Activated naive CD4-positive, alpha-beta T cell (primary cell): ENCODE measurements at places on chromosomes 1 and 21.

DNA sequence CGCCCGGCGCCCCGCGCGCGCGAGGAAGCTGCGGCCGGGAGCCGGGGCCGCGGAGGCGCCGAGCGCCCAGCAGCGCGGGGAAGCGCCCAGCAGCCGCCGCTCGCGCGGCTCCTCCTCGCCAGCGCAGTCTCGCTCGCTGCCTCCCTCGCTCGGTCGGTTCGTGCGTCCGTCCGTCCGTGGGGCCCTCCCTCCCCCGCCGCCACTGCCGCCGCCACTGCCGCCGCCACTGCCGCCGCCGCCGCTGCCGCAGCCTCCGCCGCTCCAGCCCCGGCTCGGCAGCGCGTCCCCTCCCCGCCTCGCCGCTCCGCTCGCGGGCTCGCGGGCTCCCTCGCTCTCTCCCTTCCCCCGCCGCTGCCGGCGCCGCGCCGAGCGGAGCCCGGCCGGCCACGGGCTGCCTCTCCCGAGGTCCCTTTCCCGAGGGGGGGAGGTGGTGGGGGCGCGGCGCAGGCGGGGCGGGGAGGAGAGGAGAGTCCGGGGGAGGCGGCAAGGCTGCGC is at the start of gene KCND3:
Gene KCND3, minus strand, starts transcription at position 138 of the 495 bp plus-strand sequence.
- no peak for DNase-seq

- DNase-seq, result no peak
Measured at GRCh38 chr1:162922201-162922600, 61.2 kb upstream of the CCDC190 start.

GRCh38 chr1:229116114-229116513 is 154.8 kb upstream of the RAB4A start:
- DNase-seq, result no peak

GRCh38 chr1:162565460-162565859 is 3.9 kb downstream of the UAP1 start:
- DNase-seq, result no peak

DNA sequence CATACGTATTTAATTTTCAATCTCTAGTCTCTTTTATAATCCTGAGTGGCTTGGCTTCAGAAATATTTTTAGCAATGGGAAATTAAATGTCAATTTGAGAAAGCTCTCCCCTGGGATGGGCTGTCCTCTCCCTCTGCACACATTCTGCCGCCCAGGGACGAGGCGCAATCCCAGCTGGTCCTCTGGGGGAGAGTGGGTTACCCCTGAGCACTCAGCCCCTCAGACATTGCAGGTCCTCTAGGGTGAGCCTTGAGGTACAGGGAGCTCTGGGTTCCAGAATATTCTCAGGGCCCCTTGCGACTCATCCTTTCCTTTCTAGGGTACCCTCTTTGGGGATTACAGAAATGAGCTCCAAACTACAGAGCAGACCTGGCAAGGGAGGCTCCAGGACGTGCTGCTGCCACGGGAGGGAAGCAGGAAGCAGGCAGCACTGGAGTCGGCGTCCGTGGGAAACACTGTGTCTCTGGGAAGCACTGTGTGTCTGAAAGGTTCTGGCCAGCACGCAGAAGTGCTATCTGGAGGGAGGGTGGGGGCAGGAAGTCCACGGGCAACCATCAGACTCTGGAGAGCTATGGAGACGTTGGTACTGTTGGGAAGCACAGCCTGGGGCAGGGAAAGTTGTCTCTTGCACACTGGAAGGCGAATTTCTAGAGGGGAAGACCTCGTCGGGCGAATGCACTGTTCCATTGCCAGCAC is 343.3 kb upstream of the VAMP3 start:
- no peak for DNase-seq

DNA sequence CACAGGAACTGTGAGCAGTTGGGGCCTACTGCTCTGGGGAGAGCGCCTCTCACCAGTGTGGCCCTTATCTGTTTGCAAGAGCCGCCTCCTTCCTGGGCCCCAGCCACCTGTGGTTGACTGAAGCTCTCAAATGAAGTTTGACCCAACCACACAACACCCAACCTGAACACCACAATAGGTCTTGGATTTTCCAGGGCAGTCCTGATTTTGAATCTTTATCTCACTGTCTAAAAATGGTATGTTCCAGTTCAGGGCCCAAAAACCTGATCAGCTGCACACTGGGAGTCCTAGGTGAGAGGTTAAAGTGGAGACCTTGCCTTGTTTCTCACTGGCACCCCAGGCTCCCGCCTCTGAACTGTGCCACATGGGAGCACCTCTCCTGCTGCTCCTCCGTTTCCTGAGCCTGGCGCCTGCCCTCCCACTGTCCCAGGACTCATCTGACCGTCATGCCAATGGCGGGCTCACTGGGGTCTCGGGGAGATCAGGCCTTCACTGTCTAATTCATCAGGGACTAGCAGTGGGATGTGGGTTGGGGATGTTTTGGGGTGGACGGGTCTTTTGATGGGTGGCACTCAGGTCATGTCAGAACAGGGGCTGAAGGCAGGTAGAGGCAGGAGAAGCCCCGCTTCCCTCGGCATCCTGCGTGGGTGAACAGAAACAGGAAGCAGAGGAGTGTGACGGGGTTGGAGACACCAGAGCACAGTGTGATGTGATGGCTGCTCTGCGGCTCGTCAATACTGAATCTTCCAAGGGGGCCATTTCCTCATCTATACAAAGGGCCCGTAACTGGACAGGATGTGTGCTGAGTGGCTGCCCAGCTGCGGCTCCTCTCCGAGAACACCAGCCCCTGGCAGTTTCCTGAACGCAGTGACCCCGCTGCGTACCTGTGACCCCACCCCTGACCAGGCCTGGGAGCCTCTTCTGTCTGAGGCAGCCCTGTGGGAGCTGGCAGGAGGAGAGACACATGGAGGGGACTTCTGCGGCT is 59.6 kb upstream of the ITPKB start:
- DNase-seq, result peak; percentile 20

GRCh38 chr1:244066954-244067716 is 16.1 kb downstream of the ZBTB18 start:
- DNase-seq, result no peak

DNA sequence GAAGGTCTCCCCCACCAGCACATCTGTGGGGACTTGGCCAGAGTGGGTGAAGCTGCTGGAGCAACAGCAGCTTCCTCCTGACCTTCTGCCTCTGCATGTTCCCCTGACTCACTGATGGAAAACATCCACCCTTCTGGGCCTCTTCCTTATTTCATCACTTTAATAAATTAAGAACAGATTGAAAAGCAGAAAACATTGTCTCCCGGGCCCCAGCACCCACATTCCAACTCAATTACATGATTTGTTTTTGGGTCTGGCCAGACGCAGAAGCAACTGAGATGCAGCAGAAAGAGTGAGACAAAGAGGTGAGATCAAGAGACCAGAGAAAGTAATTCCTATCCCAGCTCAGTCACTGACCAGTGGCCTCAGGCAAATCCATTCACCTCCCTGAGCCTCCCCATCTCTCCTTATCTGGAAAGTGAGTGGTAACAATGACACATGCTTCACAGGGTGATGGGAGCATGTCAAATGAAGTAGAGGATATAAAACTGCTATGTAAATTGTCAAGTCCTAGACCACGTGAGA is 157.1 kb downstream of the ELAVL4 start:
- no peak for DNase-seq

- no peak for DNase-seq
Measured at GRCh38 chr1:196896355-196896754, 8.5 kb downstream of the CFHR4 start.

GRCh38 chr1:236836157-236836556 is 41.1 kb downstream of the MTR start:
- no peak for DNase-seq

DNA sequence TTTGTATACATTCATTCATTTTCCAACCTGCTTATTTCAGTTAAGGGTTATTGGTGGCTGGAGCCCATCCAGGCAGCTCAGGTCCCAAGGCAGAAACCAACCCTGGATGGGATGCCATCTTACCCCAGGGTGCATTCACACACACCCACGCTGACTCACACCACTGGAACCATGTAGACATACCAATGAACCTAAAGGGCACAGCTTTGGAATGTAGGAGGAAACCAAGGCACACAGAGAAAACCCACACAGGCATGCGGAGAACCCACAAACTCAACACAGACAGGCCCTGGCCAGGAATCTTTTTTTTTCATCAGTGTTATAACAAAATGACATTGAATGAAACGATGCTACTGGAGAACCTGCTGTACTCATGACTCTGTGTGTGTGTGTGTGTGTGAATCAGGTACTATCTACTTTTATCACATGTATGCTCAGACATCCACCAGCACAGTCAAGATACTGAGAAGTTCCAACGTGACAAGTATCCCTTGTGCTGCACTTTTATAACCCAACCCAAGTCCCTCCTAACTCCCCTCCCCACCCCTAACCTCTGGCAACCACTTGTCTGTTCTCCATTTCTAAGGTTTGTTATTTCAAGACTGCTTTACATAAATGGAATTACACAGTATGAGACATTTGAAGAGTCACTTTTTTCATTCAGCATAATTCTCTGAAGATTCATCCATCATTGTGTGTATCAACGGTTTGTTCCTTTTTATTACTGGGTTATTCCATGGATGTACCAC is 286.8 kb upstream of the PLD5 start:
- DNase-seq, result no peak

DNA sequence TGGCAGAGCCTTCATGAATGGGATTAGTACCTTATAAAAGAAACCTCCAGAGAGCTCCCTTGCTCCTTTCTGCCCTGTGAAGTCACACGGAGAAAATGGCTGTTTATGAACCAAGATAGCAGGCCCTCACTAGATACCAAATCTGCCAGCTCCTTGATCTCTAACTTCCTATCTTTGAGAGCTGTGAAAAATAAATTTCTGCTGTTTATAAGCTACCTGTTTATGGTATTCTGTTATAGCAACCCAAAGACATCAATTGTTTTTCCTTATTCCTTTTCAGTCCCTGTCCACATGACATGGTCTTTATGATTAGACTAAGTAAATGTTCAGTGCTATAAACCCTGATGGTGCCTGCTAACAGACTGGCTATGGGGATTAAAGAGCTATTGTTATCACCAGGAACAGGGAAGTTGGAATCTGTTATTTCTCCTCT is 9.7 kb upstream of the STIL start:
- DNase-seq, result no peak

GRCh38 chr1:211133836-211134669 is at the start of gene KCNH1:
Gene KCNH1, minus strand, starts transcription at chr1:211134148. Its CDS starts 203 bp downstream, at chr1:211133945.
- peak; percentile 49 for DNase-seq

- DNase-seq, result no peak
Measured at GRCh38 chr1:3453891-3454810, at the start of gene ARHGEF16. Gene ARHGEF16, plus strand, starts transcription at chr1:3454665. Its CDS starts 8,420 bp downstream, at chr1:3463085.

DNA sequence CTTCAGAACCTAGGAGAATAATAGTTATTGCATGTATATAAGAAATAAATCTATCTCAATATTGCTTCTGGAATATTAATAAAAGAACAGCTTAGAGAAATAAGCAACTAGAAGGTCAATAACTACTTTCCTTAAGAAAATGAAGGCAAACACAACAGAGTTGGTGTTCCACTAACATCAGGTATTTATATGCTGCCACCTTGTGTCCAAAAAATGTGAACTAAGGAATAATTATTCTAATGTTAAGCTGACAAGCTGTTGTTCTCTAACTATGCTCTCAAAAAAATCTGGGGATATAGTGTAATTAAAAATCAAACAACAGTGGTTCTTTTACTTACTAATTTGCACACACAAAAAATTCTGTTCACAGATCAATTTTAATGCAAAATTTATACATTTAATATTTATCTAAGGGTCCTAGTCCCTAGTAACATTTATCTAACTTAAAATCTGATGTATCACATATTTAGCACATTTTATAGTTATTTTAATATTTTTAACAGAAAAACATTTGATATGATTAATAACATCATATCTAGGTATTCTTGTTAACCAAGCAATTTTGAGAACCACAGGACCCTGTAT is 39.6 kb downstream of the UCHL5 start:
- DNase-seq, result no peak

GRCh38 chr1:205235951-205236350 is 8.2 kb downstream of the TMCC2 start:
- DNase-seq, result no peak

- no peak for DNase-seq
Measured at GRCh38 chr1:230572121-230573105, 69.9 kb upstream of the COG2 start.

DNA sequence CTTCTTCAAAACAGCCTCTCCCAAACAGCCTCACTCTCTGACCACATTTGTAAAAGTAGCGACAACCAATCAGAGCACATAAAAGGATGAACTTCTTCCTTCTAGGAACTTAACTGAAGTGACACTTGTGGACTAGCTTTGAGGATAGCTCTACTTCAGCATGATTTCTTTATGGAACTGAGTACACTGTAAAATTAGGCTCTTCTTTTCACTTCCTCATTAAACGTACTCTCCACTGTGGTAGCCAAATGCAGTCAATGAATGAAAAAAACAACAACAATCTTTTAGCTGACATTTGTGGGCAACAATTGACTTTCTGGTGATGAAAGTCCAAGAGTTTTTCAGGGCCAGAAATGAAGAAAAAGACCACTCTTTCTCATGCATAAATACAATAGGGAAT is 9.6 kb downstream of the LRRC53 start:
- no peak for DNase-seq

- no peak for DNase-seq
Measured at GRCh38 chr21:43812139-43812821, 22.9 kb downstream of the RRP1 start.

GRCh38 chr1:228307218-228308023 is 99.2 kb downstream of the TRIM11 start:
- no peak for DNase-seq

- DNase-seq, result no peak
Measured at GRCh38 chr1:212267460-212267859, 17.8 kb upstream of the PPP2R5A start.

GRCh38 chr1:24643363-24644099 is 429 bp downstream of the SRRM1 start:
- DNase-seq, result no peak

- no peak for DNase-seq
Measured at GRCh38 chr21:33332143-33332542, 7.4 kb downstream of the IFNAR1 start.

- no peak for DNase-seq
Measured at GRCh38 chr1:93207211-93207610, 26.7 kb downstream of the CCDC18 start.

DNA sequence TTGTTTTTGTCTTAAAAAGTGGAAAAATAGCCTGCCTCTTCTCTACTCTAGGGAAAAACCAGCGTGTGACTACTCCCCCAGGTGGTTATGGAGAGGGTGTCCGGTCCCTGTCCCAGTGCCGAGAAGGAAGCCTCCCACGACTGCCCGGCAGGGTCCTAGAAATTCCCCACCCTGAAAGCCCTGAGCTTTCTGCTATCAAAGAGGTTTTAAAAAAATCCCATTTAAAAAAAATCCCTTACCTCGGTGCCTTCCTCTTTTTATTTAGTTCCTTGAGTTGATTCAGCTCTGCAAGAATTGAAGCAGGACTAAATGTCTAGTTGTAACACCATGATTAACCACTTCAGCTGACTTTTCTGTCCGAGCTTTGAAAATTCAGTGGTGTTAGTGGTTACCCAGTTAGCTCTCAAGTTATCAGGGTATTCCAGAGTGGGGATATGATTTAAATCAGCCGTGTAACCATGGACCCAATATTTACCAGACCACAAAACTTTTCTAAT is 35.0 kb upstream of the TDRD10 start:
- no peak for DNase-seq

DNA sequence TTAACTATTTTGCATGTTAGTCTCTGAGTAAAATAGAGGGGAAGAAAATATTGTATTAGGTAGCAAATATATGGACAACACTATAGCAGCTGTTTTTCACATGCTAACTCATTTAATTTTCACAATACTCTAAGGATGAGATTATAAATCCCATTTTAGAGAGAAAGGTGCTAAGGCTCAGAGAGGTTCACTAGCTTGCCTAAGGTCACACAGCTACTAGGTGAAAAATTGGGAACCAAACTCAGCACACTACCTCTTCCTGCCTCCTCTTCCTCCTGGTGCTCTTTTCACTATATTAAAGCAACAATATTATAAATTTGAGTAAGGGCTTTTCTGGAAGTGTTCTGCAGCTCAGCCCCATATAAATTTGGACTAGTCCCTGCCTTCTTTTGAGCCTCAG is 2.3 kb downstream of the RXRG start:
- DNase-seq, result no peak
